ENCODE measurements at places on chromosomes 3 and 15.

GRCh38 chr3:105798381-105798934 is 70.4 kb downstream of the CBLB start:
- DNase-seq = no peak

DNA sequence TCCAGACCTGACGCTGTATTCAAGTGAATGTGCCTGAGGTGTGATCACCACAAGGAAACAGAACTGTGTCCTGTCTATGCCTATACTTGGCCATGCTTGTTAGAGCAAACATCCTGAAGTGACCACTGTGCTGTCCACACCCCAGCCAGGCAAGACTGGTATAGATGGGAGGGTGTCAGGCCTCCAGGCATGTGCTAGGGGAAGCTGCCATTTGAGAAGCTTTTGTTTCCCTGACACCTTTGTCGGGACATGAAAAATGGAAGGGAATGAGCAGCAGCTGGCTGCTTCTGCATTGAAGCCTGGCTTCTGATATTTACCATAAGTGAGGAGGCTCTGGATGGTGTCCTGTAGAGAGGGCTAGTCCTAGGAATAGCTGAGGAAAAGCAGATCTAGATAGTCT is 106.2 kb downstream of the CPNE4 start:
- DNase-seq = no peak

DNA sequence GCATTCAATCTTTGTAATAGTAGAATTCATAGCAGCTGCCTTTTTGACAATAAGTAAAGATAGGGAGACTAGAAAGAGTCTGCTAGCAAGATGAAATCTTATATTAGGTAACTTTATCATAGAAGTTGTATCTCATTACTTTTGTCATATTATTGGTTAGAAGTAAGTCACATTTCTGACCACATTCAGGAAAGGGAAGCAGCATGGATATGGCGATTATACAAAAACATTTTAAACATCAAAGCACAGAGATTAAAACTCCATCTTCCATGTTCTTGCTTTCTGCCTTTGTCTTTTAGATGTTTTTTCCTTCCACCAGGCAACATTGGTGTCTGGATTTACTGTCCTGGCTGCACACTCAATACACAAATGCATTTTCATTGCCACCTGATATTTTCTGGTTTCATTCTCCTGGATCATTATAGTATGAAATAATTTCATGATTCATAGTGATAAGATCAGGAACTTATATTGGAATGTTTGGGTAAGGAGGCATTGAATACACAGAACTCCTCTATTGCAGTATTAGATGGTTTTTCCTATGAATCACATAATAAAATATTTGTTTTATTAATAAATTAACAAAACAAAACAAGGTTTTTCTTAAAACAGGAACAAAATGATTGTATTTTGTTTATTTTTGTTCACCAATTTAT is 1460.3 kb upstream of the CADM2 start:
- no peak for DNase-seq

- DNase-seq = no peak
Observed at GRCh38 chr15:93562395-93563123, 473.5 kb upstream of the RGMA start.

- no peak for DNase-seq
Observed at GRCh38 chr3:134242649-134243617, 7.7 kb downstream of the RYK start.

- DNase-seq = no peak
Observed at GRCh38 chr3:49349348-49350114, 8.6 kb downstream of the GPX1 start.

- no peak for DNase-seq
Observed at GRCh38 chr3:4993276-4994143, 14.3 kb downstream of the BHLHE40 start.

DNA sequence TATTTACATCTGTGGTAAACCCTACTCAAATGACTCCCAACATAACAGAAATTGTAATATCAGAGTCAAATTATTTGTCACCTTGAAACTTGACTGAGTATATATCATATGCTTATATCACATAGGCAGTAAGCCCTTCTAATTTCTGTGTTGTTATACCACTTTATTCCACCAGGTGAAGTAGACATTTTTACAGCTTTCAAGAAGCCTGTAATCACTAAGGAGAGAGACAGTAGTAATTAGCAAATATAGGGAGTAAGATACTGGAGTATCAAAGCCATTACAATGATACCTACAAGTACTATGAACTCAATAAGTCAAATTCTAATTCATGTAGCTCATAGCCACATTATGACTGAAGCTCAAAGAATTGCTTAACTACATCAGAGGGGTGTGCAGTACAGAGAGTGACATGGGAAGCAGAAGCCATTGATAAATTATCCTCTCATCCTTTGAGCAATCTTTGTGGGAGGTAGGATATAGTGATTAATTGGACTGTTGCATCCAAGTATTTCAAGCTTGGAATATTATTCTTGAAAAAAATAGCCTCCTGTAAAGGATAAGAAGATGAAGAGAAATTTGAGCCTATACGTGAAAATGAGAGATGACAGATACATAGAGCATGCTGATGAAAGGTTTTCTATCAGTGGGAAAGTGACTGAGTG is 1005.9 kb downstream of the ZPLD1 start:
- DNase-seq = no peak

DNA sequence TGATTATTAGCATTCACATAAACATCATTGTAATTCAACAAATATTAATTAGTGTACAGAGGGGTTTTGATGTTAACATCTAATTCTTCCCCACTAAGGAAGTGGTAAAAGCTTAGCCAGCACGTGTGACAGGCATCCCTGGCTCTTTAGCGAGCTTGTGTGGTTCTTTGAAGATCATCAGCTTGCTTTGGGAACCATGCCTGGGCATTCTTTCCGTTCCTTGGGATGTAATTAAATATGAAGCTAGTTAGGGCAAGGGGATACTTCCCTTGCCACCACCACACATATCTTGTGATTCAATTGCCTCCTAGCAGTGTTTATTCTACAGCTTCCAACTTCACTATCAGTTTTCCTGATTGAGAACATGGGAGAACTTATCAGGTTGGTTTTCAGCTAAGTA is 246.5 kb downstream of the MYRIP start:
- DNase-seq = no peak

- DNase-seq = no peak
Observed at GRCh38 chr15:54719325-54719724, 477.4 kb downstream of the RSL24D1 start.

- DNase-seq = no peak
Observed at GRCh38 chr15:41483115-41483514, 10.6 kb upstream of the ITPKA start.

Data from T-helper 17 cell (primary cell).